ENCODE measurements at places on chromosomes 3 and 15.

- DNase-seq: no peak
Measured at GRCh38 chr15:77611767-77612166, 20.9 kb downstream of the LINGO1 start.

DNA sequence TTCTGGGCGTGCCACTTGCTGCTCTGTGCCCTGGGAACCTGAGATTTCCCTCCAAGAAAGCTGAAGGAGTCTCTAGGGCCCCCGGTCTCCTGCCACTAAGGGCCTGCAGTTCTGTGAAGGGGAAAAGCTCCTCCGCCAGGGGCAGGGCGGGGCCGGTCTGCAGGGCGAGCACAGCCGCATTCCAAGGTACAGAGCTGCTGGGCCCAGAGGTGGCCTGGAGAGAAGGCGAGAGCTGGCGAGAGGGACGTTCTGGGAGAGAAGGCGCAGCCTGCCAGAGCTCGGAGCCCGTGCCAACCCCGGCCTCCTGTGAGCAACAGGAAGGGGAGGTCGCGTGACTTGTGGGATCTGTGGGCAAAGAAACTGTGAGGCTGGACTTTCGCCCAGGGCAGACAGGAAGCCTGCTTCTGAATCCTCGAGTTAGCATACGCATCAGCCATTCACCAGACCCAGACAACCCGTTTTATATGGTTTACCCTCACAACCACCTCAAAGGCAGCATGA lies 500.4 kb downstream of the SHQ1 start:
- DNase-seq: no peak

DNA sequence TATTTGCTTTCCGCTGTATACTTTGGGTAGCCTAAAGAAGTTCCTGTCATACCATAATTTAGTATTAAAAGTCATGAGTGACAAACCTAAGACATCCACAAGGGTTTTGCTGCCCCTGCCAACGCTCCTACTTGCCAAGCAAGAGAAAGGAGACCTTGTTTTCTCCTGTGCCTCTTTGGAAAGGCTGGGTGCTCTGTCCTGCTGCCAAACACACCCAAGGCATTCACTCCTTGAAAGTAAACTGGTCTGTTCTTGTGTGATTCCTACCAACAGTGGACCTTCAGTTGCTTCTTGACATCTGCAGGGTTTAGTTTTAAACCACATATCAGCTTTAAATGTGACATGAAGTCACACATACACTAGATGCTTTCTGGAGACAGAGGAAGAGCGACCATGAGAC lies 295.4 kb downstream of the SLC9A9 start:
- DNase-seq: no peak

DNA sequence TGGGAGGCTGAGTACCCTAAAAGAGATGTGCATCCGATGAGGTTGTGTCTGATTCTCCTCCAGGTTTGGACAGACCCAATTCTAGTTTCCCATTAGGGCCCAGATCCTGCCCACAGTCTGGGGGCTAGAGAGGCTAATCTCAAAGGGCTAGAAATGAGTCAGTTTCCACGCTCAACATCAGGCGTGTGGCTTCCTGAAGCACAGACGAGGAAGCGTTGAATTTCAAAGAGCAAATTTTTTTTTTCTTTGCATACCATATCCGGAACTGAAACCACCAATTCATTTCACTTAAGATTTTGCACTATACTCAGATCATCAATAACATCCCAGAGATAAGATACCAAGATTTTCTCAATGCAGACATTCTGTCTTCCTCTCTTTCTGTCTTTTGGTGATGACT lies 173.8 kb upstream of the BCL6 start:
- peak; percentile 13 for DNase-seq

DNA sequence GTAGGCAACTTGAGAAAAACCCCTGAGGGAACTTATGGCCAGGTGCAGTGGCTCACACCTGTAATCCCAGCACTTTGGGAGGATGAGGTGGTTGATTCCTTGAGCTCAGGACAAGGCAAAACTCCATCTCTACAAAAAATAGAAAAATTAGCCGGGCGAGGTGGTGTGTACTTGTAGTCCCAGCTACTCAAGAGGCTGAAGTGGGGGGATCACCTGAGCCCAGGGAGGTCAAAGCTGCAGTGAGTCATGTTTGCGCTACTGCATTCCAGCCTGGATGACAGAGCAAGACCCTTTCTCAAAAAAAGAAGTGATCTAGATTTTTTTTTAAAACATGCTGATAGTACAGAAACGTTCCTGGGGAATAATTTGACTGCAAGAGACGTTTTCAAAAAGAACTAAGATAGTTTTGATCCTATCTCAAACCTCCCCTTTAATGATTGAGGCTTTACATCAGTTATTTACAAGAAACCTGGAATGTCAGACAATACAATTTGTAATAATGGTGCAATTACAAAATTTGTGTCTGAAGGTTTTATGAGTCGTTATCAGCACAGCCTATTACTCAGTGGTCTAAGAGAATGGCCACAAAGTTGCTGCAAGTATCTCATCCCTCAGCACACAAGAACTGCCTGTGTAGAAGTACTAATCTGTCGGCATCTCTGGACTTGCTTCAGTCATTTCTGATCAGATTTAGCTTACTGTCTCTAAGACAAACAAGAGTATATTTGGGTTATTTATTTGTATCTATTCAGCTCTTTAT lies 32.2 kb upstream of the KLHL25 start:
- no peak for DNase-seq

- no peak for DNase-seq
Measured at GRCh38 chr3:38605981-38606380, 43.5 kb downstream of the SCN5A start.

DNA sequence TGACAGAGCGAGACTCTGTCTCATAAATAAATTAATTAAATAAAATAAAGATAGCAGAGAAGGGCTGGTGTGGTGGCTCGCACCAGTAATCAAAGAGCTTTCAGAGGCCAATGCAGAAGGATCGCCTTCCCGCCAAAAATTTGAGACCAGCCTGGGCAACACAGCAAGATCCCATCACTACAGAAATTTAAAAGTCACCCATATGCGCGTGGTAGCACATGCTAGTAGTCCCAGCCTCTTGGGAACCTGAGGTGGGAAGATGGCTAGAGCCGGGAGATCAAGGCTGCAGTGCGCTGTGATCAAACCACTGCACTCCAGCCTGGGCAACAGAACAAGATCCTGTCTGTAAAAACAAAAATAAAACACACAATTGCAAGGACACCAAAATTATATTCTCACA lies 9.6 kb downstream of the SMARCC1 start:
- DNase-seq: no peak

- DNase-seq: no peak
Measured at GRCh38 chr3:170007031-170007663, 30.6 kb upstream of the GPR160 start.

DNA sequence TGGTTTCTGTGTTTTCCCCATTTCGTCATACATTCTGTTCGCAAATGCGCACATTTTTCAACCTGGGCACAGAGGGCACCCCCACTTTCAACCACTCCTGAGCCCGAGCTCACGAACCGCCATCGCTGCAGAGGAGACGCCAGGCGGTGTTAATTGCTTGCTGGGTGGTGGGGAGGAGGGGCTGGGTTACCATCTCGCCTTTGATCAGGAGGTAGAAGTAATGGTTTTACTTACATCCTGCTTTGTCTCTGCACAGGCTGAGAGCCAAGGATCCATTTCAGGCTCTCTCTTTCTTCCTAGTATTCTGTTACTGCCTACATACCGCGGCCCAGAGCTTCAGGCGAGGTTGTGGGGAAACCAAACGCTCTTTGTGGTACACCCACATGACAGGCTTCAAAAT lies 177.3 kb upstream of the WNT5A start:
- no peak for DNase-seq

DNA sequence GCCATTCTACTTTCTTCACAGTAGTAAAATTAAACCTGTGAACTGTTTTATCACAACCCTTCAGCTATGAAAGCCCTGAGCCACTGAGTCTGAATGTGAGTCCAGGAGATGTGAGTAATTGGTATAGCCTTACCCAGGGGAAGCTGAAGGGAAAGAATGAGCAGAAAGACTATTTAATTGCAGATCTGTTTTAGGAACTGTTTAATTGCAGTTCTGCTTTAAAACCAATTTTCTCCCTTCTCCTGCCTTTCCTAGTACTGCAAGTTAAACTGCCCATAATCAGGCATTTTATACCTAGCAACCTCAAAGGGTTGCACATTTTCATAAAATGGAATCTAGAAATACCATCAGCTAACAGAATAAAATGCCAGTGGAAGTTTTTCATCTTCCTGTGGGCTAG lies 476.7 kb downstream of the OCA2 start:
- DNase-seq: no peak

DNA sequence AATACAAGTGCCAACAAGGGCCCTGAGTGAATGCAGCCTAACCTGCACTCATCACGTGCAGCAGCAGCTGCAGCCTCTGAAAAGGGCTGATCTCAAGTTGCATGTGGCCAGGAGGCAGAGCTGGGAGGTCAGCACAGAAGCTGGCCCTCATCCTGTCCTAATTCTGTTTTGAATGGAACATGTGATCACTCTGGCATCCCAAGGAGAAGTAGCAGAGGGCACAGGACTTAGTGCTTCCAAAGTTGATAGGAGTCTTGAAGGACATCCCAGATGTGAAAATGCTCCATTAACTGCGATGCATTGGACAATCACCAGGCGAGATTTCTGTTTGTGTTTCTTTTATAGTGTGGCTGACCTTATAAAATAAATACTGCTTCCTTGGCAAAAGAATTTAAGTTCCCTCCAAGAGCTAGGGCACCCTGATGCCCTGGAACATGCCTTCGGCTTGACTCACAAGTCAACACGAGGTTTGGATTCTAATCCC lies 31.6 kb upstream of the STAG1 start:
- DNase-seq: no peak

- DNase-seq: no peak
Measured at GRCh38 chr3:32498252-32498651, 4.4 kb downstream of the CMTM6 start.

DNA sequence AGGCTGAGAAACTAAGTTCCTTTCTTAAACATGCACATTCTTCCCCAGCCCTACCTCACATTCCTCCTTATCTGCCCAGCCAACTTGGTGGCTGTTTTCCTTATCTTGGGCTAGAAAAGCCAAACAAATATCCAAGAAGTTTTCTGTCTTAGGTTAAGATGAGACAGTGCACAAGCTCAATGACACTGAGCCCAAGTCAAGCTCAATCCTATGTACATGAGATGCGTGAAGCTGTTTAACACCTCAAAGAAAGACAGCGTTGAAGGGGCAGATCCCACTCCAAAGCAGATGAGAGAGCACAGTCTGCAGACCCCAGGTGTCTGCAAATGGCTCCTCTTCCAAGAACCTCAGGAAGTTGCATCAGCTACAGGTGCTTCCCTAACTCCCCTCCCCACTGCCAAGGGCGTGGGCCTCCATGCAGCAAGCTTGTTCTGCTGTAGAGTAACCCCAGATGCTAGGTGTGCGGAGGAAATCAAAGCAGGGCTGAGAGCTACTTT lies 16.6 kb downstream of the LRRC2 start:
- no peak for DNase-seq

Data from activated T-helper 1 cell treated with anti-CD3 and anti-CD28 coated beads, Interleukin-2, amount 50 U/mL, for 16 hours (primary cell).